ENCODE measurements at places on chromosomes 16 and 17.

GRCh38 chr16:1180549-1181403 is 27.9 kb downstream of the CACNA1H start:
- DNase-seq: no peak

DNA sequence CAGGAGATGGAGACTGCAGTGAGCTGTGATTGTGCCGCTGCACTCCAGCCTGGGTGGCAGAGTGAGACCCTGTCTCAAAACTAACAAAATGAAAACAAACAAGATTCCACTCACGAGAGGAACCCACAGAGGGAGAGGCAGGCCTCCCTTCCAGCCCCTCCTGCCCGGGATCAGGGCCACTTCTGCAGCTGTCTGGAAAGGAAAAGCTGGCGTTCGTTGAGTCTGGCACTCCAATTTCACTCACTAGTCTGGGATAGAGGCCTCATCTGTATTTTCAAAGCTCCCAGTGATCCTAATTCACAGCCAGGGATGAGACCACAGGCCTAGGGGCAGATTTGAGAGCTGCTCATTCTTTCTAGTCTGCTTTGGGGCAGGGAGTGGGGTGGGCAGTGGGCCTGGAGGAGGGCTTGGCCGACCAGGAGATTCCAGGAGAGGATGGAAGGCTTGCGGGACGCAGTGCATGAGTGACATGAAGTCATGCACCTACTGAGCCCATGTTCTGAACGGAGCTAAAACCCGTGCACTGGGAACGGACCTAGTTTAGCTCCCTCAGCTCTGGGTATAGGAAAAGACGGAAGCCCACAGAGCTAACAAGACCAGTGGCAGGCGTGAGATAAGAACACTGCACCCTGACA is 54.0 kb downstream of the COTL1 start:
- DNase-seq: no peak

DNA sequence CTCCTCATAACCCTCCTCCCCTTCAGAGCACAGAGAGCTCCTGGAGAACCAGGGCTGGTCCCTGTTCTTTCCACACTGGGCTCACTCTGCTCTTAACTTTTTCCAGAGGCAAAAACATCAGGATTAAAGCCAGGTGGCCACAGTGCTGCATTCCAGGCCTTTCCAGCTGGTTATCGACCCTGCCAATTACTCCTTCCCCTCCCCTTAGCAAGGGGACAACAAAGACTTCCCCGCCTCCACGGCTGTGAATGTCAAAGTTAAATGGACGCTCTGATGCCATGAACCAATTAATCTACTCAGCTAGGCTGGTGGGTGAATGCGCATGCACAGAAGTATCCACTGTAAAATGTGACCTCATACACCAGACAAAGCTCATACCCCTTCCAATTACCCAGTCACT is 23.1 kb downstream of the ACLY start:
- DNase-seq: no peak

GRCh38 chr17:50261051-50261915 is 13.0 kb upstream of the TMEM92 start:
- no peak for DNase-seq

GRCh38 chr17:39517224-39517623 is 55.9 kb downstream of the CDK12 start:
- DNase-seq: no peak

- DNase-seq: no peak
These were observed 379.5 kb downstream of the HS3ST4 start for GRCh38 chr16:26071101-26071866.

- DNase-seq: no peak
These were observed 21.0 kb downstream of the SOX8 start for GRCh38 chr16:1002399-1003166.

GRCh38 chr17:11608396-11608795 is 10.1 kb downstream of the DNAH9 start:
- peak; percentile 17 for DNase-seq

GRCh38 chr17:5011928-5012327 is 14.2 kb downstream of the KIF1C start:
- no peak for DNase-seq

- no peak for DNase-seq
These were observed 10.7 kb downstream of the C16orf95 start for GRCh38 chr16:87306516-87306915.

DNA sequence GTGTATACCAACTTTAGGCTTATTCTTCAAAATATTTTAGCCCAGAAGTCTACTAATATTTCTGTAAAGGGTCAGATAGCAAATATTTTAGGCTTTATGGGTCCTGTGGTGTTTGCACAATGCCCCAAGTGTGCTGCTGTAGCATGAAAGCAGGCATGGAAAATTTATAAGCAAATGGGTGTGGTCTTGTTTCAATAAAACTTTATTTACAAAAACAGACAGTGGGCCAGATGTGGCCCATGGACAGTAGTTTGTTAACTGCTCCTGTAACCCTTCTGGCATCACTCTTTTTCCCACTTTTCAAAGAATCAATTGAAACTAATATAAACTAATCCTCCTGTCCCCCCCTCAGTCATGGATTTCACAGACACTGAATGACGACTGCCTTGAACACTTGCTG is 410.7 kb downstream of the SHISA9 start:
- DNase-seq: no peak

- DNase-seq: no peak
These were observed 1.1 kb upstream of the KIFC3 start for GRCh38 chr16:57803134-57803990.

GRCh38 chr16:28298511-28298878 is 6.2 kb downstream of the SBK1 start:
- no peak for DNase-seq

DNA sequence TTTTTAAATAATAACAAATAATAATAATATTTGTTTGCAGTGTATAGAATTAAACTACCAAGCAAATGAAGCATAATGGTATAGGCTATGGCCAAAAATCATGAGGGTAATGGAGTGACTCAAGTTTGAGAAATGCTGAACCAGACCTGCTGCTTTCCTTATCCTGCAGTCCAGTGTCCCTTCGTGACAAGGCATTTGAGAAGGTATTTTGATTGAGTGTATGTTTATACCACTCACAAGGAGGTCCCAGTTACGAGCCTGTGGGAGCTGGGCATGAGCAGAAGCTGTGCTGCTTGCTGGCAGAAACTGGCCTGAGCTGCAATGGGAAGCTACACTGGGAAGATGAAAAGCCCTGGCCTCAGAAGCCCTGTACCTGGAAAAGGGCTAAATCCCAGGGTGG is 50.3 kb downstream of the GNAO1 start:
- no peak for DNase-seq

- no peak for DNase-seq
These were observed 24.8 kb upstream of the SIAH1 start for GRCh38 chr16:48409839-48410632.

- DNase-seq: peak; percentile 25
These were observed 5.3 kb upstream of the NTN3 start for GRCh38 chr16:2465653-2466415.

DNA sequence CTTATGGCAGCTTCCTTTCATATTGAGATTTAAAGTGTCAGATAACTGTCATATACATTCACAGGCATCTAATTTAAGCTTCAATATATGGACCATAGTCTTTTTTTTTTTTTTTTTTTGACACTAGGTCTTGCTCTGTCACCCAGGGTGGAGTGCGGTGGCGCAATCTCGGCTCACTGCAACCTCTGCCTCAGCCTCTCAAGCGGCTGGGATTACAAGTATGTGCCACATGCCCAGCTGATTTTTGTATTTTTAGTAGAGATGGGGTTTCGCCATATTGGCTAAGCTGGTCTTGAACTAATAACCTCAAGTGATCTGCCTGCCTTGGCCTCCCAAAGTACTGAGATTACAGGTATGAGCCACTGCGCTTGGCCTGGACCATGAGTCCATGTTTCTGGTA is 13.6 kb downstream of the CEP95 start:
- DNase-seq: no peak

DNA sequence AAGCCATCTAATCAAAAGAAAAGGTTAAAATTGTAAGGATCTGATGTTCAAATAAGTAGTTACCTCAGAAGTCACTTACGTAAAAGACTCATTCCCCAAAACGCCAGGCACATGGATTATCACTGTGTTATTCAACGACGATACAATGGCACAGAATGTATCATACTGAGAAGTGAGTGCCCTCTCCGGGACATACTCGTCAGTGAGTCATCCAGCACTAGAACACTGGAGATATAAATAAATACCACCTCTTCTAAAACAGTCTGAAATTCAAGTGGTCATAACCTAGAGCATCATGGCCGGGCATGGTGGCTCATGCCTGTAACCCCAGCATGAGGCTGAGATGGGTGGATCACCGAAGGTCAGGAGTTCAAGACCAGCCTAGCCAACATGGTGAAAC is 24.9 kb downstream of the USP31 start:
- DNase-seq: no peak

DNA sequence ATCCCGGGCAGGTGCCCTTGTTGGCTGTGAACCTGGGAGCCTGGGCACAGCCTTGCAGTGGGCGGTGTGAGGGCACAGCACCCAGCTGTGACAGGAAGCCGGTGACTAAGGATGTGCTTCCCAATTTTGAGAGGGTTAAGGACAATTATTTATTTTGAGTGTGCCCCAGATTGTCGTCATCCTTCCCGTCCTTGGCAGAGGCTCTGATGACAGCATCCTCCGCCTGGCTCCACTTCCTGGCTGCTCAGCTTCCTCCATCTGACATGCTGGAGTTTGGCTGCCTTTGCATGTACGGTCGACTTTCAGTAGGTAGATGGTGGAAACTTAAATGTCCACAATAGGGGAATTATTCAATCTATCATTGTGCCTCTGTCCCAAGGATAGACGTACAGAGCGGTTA is 282.4 kb upstream of the EEF2KMT start:
- no peak for DNase-seq

Data from NCI-H2171 treated with DMSO at 0.1 percent for 48 hours (cell line).